ENCODE measurements at places on chromosomes 6 and 20.

- no peak for DNase-seq
These were observed 58.6 kb upstream of the RNF144B start for GRCh38 chr6:18328540-18328939.

- DNase-seq: no peak
These were observed 37.2 kb upstream of the HACE1 start for GRCh38 chr6:104896914-104897313.

DNA sequence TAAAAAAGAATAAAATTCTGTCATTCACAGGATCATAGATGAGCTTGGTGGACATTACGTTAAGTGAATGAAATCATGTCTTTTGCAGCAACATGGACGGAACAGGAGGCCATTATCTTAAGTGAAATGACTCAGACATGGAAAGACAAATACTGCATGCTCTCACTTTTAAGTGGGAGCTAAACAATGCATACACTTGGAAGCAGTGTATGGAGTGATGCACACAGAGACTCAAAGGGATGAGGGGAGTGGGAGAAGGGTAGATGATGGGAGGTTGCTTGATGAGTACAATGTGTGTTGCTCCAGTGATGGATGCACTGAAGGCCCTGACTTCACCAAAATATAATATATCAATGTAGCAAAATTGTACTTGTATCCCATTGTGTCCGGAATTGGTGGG, 293.4 kb downstream of the CD109 start:
- no peak for DNase-seq

GRCh38 chr6:109897025-109897424, 81.1 kb upstream of the GPR6 start:
- no peak for DNase-seq

DNA sequence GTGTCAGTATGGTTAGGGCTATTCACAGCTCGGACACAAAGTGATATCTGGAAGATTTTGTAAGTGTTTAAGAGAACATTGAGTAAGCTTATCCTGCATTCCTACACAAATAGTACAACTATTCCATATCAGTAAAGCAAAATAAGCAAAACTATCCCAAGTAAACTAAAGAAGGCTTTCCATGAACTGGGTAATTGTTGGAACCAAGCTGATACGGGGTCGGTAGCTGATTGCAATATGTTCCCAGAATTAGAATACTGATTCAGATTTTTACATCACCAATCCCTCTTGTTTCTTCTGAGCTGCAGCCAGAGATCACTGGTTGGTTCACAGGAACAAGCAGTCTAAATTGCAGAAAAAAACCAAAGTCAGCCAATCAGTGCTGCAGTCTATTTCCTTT, 54.1 kb downstream of the CDS2 start:
- no peak for DNase-seq

DNA sequence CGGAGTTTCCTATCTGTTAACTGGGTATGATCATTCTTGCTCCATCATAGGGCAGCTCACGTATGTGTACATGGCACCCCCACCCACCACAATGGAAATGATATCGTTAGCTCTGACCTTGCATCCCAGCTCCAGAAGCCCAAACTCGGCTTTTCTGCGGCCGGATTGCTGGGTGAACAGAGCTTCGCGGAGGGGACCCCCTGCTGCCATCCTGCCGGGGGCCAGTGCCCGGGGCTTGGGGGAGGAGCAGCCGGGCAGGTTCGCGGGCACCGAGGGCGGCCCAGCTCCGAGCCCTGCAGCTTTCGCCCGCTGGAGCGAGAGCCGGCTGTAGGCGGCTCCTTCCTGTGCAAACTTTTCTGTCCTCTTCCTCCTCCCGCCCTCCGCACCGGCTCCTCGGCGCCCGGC, 24.9 kb upstream of the FUCA2 start:
- no peak for DNase-seq

DNA sequence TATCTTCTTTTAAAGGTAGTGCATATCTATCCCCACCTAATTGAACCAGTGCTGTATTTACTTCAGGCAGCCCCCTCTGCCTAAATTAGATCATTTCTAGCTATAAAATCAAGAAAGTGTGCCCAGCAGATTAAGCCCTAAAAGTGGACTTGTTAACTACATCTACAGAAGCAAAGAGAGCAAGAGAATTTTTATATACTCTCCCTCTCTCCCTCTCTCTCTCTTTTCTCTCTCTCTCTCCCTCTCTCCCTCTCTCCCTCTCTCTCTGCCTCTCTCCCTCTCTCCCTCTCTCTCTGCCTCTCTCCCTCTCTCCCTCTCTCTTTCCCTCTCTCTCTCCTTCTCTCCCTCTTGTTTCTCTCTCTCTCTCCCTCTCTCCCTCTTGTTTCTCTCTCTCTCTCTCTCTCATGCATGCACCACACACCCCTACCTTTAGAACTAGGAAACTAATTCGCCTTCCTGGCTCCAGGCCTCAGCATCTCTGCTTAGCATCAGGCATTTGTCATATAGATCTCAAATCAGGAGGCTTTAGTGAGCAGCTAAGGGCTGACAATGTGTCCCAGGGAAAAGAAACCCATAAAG, 71.4 kb downstream of the FOXA2 start:
- no peak for DNase-seq
